ENCODE measurements at places on chromosomes 13 and 19.

DNA sequence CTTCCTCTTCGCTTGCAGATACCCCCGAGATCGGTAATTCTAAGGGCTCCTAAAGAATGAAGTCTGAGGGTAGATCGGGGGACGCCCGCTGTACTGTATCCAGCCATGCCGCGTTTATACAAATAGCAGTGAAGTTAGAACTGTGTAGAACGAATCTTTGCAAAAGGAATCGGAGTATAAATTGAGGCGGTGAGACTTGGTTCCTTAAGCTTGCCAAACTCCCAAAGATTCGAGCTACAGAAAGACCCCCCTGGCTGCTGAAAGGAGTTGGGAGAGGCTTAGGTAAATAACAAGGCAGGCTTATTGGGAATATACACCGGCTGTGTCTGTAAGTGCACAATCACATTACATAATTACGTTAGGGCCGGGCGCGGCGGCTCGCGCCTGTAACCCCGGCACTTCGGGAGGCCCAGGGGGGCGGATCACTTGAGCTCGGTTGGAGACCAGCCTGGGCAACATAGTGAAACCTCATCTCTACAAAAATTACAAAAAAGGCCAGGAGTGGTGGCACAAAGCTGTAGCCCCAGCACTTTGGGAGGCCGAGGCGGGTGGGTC is 12.2 kb downstream of the TMEM160 start:
- DNase-seq = no peak

GRCh38 chr13:74904556-74904955 is 577.4 kb downstream of the TBC1D4 start:
- DNase-seq = no peak

DNA sequence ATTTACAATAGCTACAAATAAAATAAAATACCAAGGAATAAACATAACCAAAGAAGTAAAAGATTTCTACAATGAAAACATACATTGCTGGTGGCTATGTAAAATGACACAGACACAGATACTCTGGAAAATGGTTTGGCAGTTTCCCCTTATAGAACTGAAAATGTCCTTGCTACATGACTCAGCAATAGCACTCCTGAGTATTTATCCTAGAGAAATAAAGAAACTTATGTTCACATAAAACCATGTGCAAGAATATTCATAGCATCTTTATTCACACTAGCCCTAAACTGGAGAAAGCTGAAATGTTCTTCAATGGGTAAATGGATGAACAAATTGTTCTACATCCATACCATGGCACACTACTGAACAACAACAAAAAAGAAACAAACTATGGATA is 100.2 kb upstream of the RFC3 start:
- DNase-seq = no peak

GRCh38 chr19:50910722-50911121 is 473 bp downstream of the KLK4 start:
- no peak for DNase-seq

- DNase-seq = no peak
Measured at GRCh38 chr13:37134411-37135041, 29.1 kb upstream of the CSNK1A1L start.

DNA sequence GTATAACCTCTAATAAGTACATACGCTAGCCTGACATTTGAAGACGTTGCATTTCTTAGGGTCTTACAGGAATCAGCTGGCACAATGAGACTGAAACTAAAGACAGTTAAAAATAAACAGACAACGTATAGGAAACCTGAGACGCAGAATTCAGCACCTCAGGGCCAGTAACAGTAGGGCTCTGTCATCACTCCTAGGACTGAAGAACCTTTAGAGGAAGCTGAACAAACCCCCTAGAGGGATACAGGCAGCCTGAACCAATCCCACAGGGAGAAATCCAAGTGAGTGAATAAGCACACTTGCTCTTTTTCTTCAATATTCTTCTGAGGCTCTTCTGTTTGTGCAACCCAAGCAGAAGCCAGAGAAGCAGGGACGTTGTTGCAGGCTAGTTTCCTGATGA is 53.9 kb upstream of the KLHL1 start:
- DNase-seq = no peak

- DNase-seq = no peak
Measured at GRCh38 chr19:13334801-13335481, 171.3 kb downstream of the CACNA1A start.

GRCh38 chr19:48351341-48351752 is 12.4 kb downstream of the TMEM143 start:
- peak; percentile 65 for DNase-seq

GRCh38 chr13:94444826-94445225 is 34.7 kb downstream of the DCT start:
- DNase-seq = no peak

- DNase-seq = no peak
Measured at GRCh38 chr19:17243211-17243829, 2.4 kb downstream of the NR2F6 start.

DNA sequence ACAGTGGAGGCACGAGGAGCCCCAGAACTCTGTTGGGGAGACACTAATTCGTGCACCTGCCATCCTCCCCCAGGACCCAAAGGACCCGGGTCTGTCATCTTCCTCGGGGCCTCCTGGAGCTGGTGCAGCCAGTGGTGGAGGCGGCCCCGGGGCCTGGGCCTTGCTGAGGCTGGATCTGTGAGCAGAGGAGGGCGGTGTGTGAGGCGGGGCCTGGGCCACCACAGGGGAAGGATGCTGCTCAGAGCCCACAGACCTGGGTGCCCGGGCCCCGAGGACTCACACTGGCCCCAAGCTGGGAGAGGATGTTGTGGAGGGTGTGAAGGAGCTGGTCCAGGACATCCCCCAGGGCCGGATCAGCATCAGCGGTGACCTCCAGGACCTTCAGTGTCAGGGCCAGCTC is 8.3 kb downstream of the IFNL3 start:
- no peak for DNase-seq

- no peak for DNase-seq
Measured at GRCh38 chr13:75749407-75749806, 113.3 kb downstream of the LMO7 start.

DNA sequence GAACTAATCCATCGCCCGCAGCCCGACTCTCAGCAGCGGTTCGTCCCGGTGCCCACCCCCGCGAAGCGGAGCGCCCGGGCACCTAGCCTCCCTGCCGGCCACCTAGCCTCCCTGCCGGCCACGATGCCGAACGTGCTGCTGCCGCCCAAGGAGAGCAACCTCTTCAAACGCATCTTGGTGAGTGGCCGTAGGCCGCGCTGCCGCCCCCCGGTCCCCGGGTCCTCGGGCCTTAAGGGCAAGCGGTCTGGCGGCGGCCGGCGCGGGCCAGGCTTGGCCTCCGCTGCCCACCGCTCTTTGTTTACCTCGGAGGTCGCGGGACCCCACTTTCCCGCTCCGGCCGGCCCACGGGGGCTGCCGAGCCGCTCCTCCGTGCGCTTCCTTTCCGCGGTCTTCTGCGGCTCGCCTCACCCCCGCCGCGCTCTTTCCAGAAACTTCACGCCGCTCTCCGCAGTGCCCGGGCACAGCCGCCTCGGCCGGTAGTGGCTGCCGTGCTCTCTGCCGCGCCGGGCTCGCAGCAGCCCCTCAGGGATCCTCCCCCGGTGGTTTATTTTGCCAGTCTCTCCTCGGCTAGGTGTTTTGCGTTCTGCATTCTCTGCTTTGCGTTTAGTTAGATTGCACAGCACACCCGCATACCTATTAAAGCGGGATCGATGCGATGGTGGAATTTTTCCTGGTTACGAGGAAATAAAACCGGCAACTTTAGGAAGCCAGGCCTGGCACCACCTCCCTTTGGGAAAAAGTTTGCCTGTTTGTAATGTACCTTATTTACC is 524 bp downstream of the NAA16 start:
- peak; percentile 15 for DNase-seq

- DNase-seq = no peak
Measured at GRCh38 chr19:8174706-8175105, 25.3 kb upstream of the FBN3 start.

- DNase-seq = no peak
Measured at GRCh38 chr19:35076657-35077056, 35.1 kb downstream of the HPN start.

DNA sequence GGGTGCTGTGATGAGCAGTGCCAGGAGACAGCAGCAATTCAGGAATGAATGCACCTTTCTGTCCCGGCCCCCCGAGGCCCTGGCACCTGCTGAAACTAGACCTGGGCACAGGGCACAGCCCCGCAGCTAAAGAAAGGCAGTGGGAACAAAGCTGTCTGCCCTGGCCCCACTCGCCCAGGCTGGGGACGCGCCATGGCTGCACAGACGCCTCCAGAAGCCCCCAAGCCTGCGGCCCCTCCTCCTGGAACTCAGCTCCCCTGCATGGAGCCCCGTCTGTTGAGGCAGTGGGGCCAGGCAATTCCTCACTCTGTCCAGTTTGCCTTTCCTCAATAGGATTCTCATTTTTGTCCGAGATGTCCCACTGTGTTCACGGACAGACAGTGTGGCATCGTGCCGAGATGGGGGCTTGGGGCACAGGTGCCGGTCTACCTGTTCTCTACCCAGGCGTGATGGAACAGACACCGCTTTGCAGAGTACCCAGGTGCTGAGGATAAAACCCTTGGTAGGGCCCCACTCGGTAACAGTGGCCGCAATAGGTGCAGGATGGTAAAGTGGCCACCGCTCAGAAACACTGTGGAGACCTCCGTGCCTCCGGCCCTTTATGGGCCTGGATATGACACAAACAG is 146.5 kb upstream of the SOX1 start:
- DNase-seq = no peak

DNA sequence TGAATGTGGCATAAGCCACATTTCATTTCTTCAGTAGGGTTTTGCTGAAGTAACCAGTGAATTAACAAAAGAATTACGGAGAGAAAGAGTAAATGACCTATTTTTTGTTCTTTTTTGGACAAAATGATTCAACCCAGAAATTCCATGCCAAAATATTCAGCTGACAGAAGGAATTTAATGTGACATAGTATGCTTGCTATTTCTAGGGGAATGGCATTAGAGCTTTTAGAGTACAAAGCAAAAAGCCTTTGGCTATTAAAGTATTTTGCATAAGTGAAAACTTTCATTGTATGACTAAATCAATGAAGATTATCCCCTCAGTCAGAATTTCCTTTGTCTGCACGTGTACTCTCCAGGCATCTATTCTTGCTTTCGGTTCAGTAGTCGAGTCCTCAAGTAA is 465.3 kb downstream of the COG6 start:
- no peak for DNase-seq
